ENCODE measurements at places on chromosomes 2 and 18. TPM values are rescaled to one million over a fixed set of nuclear protein-coding genes. Genes with fewer than 3 reads are reported as not detected.

RAMP1 gene
- total RNA-seq = 0.91 TPM

CCDC74A gene
- total RNA-seq = 24.0 TPM

EMILIN1 gene
- 24.1 TPM for total RNA-seq

GULP1 gene
- total RNA-seq = 43.8 TPM

DNA sequence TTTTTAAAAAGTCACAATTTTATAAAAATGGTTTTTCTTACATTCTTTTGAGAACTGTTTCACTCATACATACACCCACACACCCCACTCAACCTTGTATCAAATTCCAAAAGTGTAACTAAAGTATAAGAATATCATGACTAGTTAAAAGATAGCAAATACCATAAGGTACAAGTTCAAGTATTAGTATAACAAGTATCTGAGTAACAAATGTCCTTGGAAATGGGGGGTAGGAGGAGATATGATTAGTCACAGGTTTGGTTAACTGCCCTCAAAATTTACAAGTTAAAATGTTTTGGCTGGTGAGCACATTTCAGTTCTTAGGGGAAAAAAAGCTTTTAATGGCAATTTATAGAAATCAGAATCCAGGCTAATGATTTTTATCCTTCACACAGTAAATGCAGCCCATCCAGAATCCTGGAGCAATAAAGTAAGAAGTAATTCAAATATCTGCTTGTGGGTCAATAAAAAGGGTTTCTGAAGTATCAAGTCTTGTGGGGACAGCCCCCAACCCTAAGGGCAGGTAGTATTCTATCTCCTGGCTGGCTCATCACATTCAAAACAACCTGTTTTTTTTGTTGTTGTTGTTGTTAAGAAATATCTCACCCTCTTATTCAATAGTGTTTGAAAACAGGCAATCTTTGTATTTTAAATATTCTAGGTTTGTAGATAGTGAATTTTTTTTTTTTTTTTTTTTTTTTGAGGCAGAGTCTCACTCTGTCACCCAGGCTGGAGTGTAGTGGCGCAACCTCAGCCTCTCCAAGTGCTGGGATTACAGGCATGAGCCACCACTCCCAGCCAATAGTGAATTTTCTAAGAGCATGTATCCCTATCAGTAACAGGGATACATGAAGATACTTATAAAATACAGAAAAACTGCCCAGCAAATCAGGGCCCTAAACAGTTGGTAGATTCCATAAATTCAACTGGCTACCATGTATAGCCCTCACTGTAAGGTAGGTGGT lies 14.5 kb downstream of the IAH1 start:
- no peak for DNase-seq

GRCh38 chr2:179297927-179298326 lies 33.3 kb upstream of the SESTD1 start:
- no peak for DNase-seq

GRCh38 chr2:11329776-11330175 lies 14.7 kb downstream of the ROCK2 start:
- no peak for DNase-seq

DNA sequence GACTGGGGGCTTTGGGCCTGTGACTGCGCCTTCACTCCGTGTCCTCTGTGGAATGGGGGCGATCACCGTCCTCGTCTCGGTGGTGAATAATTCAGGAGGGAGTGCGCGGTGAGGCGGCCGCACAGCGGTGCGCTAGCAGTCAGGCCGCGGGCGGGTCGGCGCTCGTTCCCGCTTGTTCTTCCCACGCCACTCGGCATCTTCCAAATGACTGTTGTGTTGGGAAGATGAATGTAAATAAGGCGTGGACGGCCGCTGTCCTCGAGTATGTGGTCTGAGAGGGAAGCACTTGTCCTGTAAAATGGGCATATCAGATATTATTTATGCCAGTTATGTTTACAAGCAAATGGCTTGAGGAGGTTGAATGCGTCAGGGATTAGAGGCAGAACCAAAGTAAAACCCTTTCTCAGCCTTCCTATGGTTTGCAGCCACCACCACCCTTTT lies 608 bp upstream of the VPS4B start:
- DNase-seq = no peak

GRCh38 chr18:69885841-69886531 lies 61.7 kb downstream of the CD226 start:
- DNase-seq = no peak

GRCh38 chr2:117126656-117127055 lies 687.8 kb upstream of the DDX18 start:
- no peak for DNase-seq

GRCh38 chr2:54975598-54976492 lies 74.4 kb downstream of the RTN4 start:
- DNase-seq = no peak

DNA sequence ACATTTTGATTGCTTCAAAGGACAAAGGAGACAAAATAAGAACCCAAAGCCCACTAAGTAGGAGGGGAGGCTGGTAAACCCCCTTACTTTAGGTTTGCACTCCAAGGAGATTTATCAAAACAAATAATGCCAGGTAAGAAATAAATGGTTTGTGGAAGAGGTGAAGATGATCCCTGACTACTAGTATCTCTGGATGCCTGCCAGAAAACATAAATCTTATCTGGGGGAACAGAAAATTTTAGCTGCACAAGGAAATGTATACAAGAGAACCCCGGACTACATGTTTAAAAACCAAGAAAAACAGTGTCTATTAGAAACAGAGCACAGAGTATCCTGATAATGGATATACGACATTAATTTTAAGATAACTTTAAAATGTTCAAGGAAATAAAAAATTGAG lies 114.1 kb downstream of the TRABD2A start:
- DNase-seq = no peak

DNA sequence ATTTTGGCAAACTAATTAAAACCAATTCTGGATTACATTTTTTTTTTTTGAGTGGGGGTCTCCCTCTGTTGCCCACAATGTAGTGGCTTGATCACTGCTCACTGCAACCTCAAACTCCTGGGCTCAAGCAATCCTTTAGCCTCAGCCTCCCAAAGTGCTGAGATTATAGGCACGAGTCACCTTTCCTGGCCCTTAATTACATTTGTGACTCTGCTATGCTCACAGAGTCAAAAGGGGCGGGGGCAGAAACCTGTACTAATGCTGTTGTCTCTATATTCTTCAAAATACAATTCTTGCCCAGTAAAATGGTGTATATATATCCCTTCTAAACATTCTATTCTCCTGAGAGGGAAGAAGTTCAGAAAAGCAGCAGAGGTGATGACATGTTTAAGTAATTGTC lies 23.2 kb downstream of the PRKD3 start:
- no peak for DNase-seq

DNA sequence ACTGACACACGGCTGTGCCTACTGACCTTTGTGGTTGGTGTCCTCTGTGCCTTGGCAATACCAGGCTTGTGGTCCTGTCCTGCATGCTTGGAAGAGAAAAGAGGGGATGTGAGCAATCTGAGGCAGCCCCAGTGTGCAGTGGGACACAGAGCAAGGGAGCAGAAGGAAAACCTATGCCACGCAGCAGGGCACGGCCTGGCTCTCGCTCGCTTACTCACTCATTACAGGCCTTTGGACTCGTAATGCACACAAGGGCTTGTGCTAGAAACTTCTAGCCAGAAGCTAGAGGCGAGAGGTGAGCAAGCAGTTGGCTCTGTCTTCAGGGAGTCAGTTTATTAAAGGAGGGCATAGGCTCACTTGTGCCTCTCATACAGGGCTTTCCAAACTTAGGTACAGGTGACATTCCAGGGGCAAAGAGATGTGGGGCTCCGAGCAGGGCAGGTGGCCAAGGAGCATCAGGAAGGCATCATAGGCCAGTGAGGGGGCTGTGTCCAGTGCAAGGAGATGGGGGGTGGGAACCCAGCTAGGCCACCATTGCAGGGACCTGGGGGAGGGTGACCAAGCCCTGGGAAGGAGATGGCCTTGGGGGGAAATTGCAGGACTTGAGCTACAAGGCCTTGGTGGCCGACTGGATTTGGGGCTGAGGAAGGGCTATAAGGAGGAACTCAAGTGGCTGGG lies 100.8 kb downstream of the DYSF start:
- DNase-seq = no peak

GRCh38 chr2:107740300-107740699 lies 86.4 kb upstream of the RGPD4 start:
- no peak for DNase-seq

- peak; percentile 44 for DNase-seq
Observed at GRCh38 chr18:76565238-76566173, 70.5 kb upstream of the ZNF516 start.

DNA sequence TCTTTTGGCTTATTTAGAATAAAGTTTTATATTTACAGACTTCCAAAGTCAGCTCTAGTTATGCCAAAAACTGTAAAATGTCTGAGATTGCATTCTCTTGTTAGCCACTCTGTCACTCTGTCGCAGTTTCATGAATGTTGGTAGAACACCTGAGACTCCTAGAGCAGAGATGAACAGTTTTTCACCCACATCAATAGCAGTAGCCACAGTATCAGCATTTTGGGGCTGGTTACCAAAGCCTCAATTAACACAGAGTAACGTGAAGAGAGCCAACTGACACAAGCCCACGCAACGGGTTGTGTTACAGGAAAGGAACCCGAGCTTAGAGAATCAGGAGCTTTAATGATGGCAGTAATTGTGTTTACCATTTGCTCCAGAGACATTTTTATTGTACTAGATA lies 443.0 kb upstream of the SLC39A10 start:
- DNase-seq = no peak

- no peak for DNase-seq
Observed at GRCh38 chr2:216774180-216774579, 78.8 kb upstream of the IGFBP5 start.

DNA sequence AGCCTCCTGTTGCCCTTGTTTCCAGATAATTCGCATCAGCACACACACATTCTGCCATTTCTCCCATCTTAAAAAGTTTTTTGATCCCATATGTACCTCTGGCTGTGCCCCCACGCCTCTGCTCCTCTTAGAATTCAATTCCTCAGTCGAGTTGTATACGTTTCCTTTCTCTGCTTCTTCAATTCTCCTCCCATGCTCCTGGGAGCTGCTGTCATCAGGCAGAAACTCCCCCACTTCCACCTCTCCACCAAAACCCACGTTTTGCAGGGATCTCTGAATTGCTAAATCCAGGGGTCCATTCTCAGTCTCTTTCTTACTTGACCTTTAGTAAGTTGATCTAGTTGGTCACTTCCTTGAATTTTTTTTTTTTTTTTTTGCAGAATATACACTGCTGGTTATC lies 98.8 kb downstream of the VWA3B start:
- no peak for DNase-seq

DNA sequence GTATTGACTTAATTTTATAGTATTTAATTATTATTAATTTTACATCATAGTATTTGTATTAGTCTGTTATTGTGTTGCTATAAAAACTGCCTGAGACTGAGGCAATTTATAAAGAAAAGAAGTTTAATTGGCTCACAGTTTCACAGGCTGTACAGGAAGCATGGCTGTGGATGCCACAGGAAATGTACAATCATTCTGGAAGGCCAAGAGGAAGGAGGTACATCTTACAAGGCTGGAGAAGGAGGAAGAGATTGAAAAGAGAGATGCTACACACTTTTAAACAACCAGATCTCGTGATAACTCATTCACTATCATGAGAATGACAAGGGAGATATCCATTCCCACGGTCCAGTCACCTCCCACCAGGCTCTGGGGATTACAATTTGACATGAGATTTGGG lies 2019.4 kb upstream of the PIK3C3 start:
- no peak for DNase-seq

GRCh38 chr18:13583576-13584550 lies 142.5 kb downstream of the FAM210A start:
- DNase-seq = no peak

- DNase-seq = no peak
Observed at GRCh38 chr18:10508591-10508990, 17.2 kb upstream of the NAPG start.

- no peak for DNase-seq
Observed at GRCh38 chr2:112256654-112257053, 1.8 kb upstream of the ZC3H8 start.

GRCh38 chr2:49831698-49832367 lies 677.5 kb upstream of the FSHR start:
- DNase-seq = no peak

Data from neural crest cell (in vitro differentiated cells).